Left renal pelvis (tissue), 4 donors: ENCODE measurements at places on chromosomes 2 and 18. TPM values are rescaled to one million over a fixed set of nuclear protein-coding genes. Genes with fewer than 3 reads are reported as not detected.

DNA sequence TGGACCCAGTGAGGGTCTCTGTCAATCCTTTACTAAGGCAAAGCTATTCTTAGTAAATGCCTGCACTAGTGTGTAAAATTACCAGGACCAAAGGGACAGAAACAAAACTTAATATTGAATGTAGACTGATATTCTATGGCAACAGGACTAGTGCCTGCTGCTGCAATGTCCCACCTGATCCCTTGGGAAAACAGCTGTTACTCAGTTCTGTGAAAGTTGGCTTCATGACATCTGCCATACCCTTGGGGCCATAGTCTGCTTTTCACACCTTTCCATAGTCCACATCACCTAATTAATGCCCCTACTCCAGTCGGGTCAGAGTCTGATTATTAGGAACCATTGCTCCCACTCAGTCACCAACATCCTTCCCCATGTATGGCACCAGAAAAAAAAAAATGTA, 14.5 kb downstream of the DNAJC27 start:
- DNase-seq, result no peak

DNA sequence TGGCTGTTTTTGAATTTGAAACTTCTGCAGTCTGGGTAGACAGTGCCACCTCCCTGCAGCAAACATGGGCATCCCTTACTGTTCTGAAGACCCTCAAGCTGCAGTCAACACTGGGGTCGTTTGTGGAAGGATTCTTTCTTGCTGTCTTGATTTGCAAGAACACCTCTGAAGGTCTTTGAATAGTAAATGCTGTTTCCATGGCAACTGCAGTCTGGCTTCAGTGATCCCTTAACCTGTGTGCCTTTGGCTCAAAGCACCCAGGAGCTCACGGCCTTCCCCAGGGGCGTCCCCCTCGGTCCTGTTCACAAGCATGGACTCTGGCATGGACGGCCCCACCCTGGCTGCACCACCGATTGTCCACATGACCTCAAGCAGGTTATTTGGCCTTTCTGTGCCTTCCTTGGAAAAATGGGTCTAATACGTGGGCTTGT, 38.3 kb downstream of the LRRFIP1 start:
- no peak for DNase-seq

DNA sequence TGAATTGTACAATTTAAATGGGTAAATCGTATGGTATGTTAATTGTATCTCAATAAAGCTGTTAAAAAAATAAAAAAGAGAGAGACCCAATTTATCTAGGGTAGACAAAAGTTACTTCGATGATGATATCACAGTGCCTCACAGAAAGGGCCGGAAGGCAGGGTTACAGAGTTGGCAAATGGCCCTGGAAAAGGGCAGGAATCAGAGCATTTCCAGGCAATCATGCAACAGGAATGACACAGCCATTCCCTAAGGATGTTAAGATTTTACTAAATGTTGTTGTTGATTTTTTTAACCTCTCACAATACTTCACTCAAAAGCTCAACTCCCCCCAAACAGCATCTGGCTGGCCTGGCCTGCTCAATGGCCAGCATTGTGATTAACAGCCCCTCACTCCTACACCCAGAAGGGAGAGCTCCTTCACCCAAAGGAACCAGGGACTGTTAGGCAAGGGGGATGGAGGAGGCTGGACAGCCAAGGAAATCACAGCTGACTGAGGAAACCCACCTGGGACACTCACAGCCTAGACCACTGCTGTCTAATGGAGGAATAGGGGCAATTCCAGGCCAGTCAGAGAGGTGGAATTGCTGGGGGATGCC, 7.7 kb upstream of the SP100 start:
- DNase-seq, result no peak

The RTTN gene
- polyA plus RNA-seq, result 18.4 TPM
